ENCODE measurements at places on chromosomes 11 and 22.

- peak; percentile 72 for DNase-seq
Observed at GRCh38 chr22:39598017-39598965, 27.7 kb downstream of the CACNA1I start.

GRCh38 chr11:27095059-27095458, 54.4 kb downstream of the BBOX1 start:
- DNase-seq, result no peak

GRCh38 chr11:6682591-6682935, 577 bp downstream of the MRPL17 start:
- no peak for DNase-seq

DNA sequence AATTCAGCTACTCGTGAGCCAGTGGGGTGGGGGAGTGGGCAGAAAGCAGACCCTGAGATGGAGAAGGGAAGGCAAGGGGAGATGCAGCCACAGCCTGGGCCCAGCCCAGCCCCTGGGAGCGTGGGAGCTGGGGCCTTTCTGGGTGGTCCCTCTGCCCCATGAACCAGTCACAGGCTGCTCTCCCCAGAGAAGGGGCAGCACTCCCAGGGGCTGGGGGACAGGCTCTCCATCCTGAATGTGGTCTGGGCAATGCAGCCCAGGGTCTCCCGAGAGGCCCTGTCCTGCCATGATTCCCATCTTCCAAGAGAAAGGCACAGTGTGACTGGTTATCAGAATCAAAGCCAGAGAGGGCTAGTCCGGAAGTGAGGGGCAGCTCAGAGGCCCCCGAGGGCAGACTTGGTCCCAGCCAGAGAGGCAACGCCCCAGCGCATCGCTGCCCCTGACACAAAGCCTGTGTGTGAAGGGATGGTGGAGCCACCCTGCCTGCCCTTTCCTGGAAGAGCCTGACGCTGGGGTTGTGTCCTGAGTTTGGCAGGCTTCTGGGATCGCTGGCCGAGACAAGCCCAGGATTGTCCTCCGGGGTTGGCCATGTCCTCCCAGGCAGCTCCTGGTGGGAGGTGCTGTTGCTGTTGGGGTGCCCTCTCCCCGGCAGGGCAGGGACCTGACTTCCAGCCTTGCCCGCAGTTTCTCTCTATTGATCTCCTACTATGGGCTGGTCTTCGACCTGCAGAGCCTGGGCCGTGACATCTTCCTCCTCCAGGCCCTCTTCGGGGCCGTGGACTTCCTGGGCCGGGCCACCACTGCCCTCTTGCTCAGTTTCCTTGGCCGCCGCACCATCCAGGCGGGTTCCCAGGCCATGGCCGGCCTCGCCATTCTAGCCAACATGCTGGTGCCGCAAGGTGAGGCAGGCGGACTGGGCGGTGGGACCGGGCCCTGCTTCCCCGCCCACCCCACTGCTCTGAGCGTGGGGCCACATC, 23.8 kb upstream of the SLC22A12 start:
- no peak for DNase-seq

DNA sequence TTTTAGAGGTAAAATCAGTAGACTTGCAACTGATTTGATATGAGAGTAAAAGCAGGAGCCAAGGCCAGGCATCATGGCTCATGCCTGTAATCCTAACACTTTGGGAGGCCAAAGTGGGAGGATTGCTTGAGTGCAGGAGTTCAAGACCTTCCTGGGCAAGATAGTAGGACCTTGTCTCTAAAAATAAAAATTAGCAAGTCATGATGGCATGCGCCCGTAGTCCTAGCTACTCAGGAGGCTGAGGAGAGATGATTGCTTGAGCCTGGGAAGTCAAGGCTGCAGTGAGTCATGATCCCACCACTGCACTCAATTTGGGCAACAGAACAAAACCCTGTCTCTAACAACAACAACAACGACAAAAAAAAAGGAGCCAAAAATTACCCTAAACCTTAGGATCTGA, 13.5 kb downstream of the SGSM3 start:
- no peak for DNase-seq

DNA sequence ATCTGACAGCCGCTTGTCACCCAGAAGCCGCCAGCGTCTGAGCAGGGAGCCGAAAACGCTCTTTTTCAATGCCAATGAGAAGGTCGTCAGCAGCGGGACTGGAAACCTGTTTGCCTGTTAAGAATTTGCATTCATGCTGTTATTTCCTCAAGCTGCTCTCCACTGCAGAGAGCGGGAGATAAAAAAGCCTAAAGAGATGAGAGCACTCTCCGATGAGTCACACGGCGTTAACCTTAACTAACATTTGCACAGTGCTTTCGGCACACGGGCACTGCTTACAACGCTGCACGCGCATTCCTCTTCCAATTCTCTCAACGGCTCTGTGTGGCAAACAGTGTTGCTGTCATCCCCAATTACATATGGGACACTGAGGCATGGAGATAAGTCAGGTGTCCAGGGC, 40.0 kb upstream of the RTL6 start:
- no peak for DNase-seq

DNA sequence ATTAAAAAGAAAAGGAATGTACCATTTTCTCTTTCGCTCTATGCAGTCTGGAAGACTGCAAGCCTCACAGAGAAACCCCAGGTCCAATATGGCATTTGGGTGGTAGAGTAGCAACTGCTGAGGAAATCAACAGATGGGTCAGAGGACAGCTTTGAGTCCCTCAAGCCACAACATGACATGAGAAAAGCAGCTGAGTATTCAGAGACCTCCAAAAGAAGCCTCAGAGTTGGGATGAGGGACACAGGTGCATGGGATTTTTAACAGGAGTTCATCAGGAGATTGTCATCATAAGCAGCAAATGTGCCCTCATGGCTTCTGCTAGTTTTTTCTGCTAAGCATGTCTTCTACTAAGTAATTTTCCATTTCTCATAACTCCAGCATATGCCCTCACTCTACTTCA, 111.6 kb downstream of the BLID start:
- DNase-seq, result no peak

DNA sequence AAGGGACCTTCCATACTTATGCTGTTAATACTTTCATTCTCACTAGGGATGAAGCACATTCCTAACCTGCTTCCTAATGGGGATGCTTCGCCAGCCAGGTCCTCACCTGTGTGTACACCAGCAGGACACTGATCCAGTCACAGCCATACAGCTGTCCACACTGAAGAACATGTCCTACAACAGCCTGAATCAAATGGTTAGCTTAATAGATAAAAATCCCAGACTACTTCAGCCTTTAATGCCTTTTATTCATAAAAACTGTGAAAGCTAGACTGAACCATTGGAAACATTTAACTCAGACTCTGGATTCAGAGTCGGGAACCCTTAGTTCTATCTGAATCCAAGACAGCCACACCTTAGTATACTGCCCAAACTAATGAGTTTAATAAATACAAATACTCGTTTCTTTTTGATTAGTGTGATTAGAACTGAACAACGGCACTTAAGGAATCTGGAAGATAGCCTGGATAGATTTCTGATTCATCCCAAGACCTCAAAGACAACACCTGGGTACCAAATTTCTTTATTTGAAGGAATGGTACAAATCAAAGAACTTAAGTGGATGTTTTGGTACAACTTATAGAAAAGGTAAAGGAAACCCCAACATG, 3.3 kb downstream of the FTH1 start:
- DNase-seq, result no peak

DNA sequence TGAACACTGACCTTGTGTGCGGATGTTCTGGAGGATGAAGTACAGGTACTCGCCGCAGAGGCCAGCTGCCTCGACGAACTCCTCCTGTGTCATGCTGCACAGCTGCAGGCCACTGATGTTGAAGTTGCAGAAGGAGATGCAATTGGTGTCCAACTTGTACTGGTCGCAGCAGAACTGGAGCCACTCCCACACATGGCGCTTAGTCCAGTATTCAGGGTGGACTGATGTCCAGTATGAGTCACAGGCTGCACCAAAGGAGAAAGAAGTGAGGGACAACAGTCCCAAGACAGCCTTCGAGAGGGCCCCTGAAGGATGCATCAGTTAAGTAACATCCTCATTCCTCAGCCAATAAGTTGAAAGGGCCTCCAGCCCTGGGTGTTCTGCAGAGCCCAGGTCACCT, 20.1 kb downstream of the ELF5 start:
- no peak for DNase-seq

GRCh38 chr11:6390718-6391469, 620 bp downstream of the SMPD1 start:
- DNase-seq, result no peak

GRCh38 chr22:48753381-48753730, 1074.3 kb downstream of the BRD1 start:
- DNase-seq, result no peak

DNA sequence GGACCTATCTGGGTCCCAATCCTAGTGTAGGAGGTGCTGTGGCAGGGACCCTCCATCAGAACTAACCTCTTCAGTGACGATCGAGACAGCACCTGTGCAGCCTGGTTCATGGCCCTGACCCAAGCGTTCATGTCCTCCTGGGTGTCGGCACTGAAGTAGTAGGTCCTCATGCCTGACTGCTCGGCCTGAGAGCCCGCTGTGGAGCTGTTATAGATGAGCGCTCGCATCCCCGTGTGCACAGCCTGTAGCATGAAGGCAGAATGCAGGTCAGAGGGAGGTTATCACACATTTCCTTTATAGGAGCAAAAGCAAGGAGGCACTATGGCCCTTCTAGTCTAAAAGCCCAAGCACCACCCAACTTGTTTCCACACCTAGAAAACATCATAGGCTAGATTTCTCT, 103.0 kb downstream of the C11orf58 start:
- DNase-seq, result no peak

DNA sequence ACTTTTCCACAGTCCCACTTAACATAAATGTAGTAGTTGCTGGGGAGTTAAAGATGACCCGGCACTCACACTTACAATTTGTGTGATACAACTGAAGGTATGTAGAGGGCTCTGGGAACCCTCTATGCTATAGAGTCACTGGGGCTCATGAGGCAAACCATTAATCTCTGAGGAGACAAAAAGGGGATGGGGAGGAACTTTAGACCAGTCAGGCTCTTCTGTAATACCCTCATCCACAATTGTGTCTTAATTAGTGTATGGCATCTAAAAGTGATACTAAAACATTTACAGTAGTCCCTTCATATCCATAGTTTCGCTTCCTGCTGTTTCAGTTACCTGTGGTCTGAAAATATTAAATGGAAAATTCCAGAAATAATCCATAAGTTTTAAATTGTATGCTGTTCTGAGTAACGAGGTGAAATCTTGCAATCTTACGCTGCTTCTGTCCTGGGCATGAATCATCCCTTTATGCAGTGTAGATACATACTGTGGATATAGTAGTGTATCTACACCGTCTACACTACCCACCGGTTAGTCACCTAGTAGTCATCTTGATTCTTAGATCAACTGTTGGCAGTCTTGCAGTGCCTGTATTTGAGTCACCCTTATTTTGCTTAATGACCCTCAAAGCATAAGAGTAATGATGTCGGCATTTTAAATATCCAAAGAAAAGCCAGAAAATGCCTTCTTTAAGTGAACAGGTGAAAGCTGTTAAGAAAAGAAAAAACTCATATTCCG, 12.2 kb downstream of the CBL start:
- no peak for DNase-seq

- no peak for DNase-seq
Observed at GRCh38 chr11:25094085-25094802, 597.4 kb downstream of the LUZP2 start.

DNA sequence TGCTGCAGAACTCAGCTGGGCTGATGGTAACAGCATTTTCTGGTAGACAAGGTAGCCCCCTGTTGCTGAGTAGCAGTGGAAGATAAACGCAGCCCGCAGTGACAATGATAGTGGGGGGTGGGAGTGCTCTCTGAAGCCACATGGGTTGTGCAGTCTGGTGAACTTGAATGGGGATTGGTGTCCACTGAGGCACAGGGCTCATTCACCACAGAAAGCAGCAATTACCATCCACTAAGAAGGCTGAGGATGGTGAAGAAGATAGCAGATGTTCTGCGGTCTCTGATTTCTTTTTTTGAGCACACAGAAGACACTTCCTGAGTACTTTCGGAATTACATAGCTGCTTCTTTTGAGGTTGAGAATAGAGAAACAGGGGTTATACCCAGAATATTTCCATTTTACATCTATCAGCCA, 150.3 kb downstream of the LRRC4C start:
- DNase-seq, result no peak

- DNase-seq, result no peak
Observed at GRCh38 chr11:59801981-59802638, 8.5 kb downstream of the MRPL16 start.

DNA sequence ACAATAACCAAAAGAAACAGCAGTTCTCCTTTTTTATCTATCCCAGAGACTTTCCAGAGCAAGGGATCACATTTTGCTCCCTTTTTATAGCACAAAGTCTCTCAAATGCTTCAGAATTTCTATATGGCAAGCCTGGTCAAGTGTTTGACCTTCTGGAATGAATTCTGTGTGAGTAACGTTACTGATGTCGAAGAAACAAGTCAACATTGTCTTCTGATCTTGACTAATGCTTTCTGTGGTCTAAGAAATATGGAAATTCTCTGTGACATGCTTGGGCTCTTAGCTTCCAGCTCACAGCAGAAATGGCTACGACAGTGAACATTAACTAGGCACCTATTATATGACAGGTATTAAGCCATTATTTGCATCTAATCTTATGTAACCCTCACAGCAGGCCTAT, 411.7 kb downstream of the CADM1 start:
- no peak for DNase-seq

DNA sequence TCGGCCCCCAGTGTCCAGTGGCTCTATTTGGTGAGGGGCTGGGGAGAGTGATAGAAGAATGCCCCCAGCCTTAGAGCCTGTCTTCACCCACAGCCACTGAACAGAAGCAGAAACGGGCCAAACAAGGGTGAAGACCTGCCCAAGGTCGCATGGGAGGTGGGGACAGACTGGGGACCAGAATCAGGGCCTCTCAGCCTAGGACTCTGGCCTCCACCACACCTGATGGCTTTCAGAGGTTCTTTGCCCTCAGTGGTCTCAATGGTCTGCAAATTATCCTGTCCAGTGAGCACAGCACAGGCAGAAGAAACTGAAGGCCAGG, 4.5 kb upstream of the MYRF start:
- DNase-seq, result no peak

GRCh38 chr11:8839957-8840945, 70.7 kb upstream of the AKIP1 start:
- DNase-seq, result no peak

GRCh38 chr11:85735876-85736460, 50.0 kb upstream of the CCDC89 start:
- no peak for DNase-seq

GRCh38 chr11:2828585-2829330, 56.8 kb downstream of the CDKN1C start:
- no peak for DNase-seq

- no peak for DNase-seq
Observed at GRCh38 chr22:28379075-28379779, 300.4 kb downstream of the TTC28 start.

- DNase-seq, result no peak
Observed at GRCh38 chr11:78253797-78254196, 65.1 kb downstream of the USP35 start.

- DNase-seq, result no peak
Observed at GRCh38 chr22:45885171-45885840, 91.7 kb downstream of the WNT7B start.

GRCh38 chr11:126132319-126132718, 69.7 kb upstream of the CDON start:
- no peak for DNase-seq

GRCh38 chr11:90329043-90329442, 106.2 kb upstream of the CHORDC1 start:
- no peak for DNase-seq

All from activated T-cell treated with anti-CD3 and anti-CD28 coated beads for 1 hour (primary cell).